ENCODE measurements at places on chromosomes 5 and 9.

DNA sequence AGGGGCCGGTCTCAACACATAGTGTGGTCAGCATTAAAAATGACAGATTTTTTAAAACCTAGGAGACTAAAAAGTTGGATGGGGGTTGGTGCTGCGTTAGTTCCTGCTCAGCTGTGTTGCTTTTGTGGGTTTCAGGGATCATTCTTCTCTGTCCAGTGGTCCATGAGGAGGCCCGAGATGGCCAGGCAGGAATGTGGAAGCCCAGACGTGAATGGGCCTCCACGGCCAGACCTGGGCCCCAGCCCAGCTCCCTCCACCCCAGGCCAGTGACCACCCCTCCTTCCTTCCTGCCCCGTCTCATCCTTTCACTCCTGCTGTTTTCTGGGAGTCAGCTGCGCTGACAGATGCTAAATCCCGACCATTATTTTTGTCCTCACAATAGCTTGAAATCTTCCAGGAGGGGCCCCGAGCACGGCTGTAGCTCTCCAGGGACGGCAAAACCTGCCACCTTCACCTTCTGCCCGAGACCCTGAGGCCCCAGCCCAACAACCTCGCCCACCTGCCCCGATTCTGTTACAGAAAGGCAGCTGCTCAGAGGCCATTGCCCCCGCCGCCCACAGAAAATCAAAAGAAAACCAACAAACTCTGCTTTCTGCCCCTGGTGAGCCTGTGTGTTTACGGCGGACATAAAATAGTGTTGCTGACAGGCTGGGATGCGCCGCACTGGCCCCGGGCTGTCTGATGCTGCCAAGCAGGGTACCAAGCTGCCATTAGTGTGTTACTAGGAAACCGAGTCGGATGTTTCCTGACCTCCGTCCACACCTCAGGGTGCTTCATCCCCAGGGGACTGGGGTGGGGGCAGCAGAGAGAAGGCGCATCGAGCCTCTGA, 83.7 kb upstream of the SARDH start:
- no peak for DNase-seq

DNA sequence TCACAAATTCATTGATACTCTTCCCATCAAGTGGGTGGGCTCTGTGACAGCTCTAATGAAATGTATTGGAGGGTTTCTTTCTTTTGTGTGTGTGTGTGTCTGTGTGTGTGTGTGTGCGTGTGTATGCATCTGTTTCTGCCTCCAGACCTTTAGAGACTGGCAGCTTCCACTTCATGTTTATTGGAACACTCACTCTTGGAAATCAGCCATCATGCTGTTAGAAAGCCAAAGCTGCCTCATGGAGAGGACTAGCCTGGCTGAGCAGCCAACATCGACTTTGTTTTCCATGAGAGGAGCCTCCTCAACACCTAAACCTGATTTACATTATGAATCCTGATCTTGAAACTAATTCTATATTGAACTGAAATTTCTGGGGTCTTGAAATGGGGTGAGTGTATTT, 128.5 kb upstream of the FAM174A start:
- DNase-seq, result no peak

DNA sequence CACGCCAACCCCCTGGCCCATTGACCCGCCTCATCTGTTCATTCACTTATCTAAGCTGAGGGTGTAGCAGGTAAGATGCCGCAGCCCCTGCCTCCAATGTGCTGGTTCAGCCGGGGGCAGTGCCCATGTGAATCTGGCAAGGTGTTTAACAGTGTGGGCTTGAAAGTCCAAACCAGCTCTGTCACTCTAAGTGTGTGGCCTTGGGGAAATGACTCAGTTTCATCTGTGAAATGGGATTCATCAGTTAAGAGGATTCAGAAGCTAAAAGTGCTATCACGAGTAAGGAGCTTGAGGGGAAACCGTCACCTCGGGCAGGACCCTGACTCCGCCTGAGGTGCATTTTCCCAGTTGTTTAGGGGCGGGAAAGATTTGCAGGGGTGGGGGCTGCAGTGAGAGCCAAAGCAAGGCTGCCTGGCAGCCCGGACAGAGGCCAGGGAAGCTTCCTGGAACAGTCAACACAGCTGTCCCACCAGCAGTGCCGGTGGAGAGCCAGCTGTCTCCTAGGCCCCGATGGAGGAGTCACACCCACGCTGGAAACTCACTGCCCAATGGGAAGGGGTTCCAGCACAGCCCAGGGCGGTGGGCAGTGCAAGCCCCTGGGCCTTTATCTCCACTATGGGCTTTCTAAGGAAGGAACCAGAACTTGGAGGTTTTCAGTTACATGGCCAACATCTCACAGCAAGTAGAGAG, 9.7 kb upstream of the URM1 start:
- no peak for DNase-seq

DNA sequence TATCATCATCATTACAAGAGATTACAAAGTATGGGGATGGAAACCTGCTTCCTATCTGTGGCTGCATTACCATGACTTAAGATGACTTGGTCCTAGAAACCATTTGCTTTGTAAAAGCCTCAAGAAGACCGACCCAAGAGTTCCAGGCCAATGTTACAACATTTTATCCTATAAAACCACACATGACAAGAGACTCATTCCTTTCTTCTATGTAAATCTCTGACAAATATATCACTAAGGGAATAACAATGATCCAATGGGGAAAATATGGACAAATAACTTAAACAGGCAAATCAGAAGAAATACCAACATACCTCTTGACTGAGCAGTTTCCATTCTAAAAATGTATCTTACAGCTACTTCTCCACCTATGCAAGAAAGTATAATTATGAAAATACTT, 44.3 kb upstream of the VPS13A start:
- DNase-seq, result no peak

DNA sequence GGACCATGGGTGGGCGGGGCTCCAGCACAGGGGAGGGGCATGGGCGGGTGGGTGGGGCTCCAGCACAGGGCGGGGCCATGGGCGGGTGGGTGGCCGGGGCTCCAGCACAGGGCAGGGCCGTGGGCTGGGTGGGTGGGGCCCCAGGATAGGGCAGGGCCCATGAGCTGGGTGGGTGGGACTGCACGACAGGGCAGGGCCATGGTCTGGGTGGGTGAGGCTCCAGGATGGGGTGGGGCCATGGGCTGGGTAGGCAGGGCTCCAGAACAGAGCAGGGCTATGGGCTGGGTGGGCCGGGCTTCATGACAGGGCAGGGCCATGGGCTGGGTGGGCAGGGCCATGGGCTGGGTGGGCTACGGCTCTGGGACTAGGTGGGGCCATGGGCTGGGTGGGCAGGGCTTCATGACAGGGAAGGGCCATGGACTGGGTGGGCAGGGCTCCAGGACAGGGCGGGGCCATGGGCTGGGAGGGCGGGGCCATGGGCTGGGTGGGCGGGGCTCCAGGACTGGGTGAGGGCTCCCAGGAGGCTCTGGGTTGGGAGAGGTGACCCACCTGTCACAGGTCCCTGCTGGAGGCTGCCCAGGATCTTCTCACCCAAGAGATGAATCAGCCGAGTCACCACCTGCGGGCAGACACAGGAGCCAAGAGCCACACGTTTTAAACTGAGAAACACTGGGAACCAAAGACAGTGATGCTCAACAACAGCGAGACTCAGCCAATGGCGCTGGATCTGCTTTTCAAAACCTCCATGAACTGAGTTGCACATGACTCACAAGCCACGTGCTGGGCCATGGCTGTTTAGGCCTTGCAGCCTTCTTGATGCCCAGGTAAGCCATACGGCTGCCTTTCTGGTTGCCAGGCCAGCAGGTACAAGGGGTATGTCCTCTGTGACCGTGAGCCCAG, 33.6 kb upstream of the NSMF start:
- DNase-seq, result no peak

- DNase-seq, result no peak
These were observed 44.9 kb upstream of the SHC3 start for GRCh38 chr9:89223396-89223977.

DNA sequence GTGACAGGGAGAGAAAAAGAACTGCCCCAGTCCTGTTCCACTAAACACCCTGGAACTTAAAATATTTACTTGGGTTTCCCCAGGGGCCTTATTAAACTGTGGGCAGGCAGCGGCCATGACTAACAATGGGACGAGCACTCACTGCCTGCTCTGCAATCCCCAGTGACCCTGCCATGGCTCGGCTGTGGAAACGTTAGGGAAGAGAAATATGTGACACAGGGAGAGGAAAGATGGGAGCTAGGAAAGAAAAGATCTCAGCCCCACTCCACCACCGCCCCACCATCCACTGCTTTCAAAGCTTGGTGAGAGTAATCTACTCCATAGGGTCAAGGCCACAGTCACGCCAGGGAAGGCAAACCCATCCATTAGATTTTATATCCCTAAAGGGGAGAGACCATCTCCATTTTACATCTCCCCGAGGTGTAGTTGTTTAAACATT, 117.6 kb downstream of the EFNA5 start:
- no peak for DNase-seq

- no peak for DNase-seq
These were observed 45.0 kb upstream of the VLDLR start for GRCh38 chr9:2576631-2577030.

GRCh38 chr5:35890021-35891020, 33.6 kb downstream of the IL7R start:
- no peak for DNase-seq

- DNase-seq, result no peak
These were observed 143.4 kb downstream of the GOLPH3 start for GRCh38 chr5:32030686-32031085.

DNA sequence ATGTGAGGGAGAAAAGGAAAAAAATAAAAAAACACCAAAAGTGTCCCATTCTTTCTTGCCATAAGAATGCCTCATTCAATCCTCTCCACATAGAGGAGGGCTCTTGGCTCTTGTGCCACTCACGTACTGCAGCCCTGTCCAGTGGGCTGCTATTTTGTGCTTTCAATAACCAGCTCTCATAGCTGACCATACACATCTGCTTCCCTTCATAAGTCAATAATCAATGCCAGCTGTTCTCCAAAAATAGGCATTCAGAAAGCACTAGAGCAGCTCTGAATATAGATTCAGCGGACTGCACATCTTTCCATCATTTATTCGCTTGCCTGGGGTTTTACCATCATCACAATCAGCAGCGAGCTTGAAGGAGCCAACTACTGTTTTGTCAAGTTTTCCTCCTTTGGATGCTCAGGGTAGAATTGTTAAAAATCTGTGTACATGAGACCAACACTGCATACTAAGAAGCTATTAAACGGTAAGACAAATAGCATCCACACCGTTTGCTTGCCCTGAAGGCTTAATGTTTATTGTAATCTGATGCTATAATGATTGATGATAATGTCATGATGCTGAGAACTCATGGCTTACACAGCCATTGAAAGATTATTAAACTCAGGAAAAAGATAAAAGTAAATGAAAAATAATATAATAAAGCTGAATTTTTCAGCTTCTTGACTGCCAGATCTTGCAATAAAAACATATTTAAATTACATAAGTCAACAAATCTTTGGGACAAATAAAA, 80.0 kb downstream of the OXCT1 start:
- no peak for DNase-seq

- DNase-seq, result peak; percentile 51
These were observed 531 bp downstream of the MVB12B start for GRCh38 chr9:126327006-126327713.

DNA sequence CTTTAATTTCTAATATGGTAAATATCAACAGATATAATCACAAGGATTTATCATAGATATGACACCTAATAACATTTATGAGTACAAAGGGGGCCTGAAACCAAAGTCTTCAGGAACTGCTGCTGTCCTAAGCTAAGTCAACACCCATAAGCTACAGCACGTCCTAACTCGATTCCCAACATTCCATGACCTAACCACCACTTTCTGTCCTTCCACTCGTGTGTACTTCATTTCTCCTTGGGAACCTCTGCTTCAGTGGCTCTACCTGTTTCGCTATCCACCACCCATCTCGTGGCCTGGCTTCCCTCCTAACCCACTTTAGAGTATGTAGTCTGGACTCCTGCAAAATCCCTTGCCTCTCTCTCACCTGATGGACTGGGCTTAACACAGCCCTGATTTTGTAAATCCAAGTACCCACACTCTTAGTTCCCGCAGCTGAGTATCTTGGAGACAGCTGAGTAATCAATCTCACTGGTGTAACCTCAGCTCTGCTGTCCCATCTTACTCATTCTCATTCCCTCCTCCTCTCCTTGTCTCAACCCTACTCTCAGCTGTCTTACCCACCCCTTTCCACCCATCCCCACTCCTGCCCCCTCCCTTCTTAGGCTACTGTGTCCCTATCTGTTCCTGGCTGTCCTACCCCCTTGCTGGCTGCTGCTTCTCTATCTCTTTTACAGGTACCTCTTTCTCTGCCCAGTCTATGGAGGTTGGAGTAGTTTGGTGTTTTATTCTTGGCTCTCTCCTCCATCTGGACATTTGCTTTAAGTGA, 101.8 kb downstream of the MAST4 start:
- no peak for DNase-seq

GRCh38 chr5:172402531-172403188, 51.7 kb downstream of the SH3PXD2B start:
- no peak for DNase-seq

- DNase-seq, result no peak
These were observed 315.3 kb upstream of the PTGER4 start for GRCh38 chr5:40364441-40364840.

- DNase-seq, result no peak
These were observed 208.8 kb downstream of the SAXO1 start for GRCh38 chr9:18824095-18824666.

- no peak for DNase-seq
These were observed 6.2 kb upstream of the F2R start for GRCh38 chr5:76709762-76710161.

GRCh38 chr9:98556511-98556910, 152.2 kb downstream of the GABBR2 start:
- DNase-seq, result no peak
